ENCODE measurements at places on chromosomes 3 and 15. TPM values are rescaled to one million over a fixed set of nuclear protein-coding genes. Genes with fewer than 3 reads are reported as not detected.

The PP2D1 gene
- not detected for total RNA-seq

The TMEM207 gene
- not detected for total RNA-seq

The ITIH1 gene
- total RNA-seq = not detected

The TFDP2 gene
- total RNA-seq = 15.9 TPM

The RTP1 gene
- total RNA-seq = not detected

The KCNMB2 gene
- total RNA-seq = not detected

The ERICH6 gene
- not detected for total RNA-seq

The CCR2 gene
- total RNA-seq = not detected

The CDHR4 gene
- total RNA-seq = 0.17 TPM

The CYP1A1 gene
- total RNA-seq = 1.8 TPM

The GOLGA8G gene
- total RNA-seq = not detected

The NEK10 gene
- total RNA-seq = 0.59 TPM

The CHRFAM7A gene
- total RNA-seq = 7.1 TPM

The GOLGA6B gene
- 0.06 TPM for total RNA-seq

The ATP13A4 gene
- not detected for total RNA-seq

The CAMP gene
- total RNA-seq = not detected

The WDR72 gene
- total RNA-seq = 5.9 TPM

The CCR8 gene
- not detected for total RNA-seq

Measured in A549 treated with Hydrocortisone at 1 μM for 4 hours (cell line).